ENCODE measurements at places on chromosomes 2 and 18.

- DNase-seq = no peak
Observed at GRCh38 chr2:160450486-160450885, 43.1 kb downstream of the RBMS1 start.

- no peak for DNase-seq
Observed at GRCh38 chr2:219789476-219789875, 162.0 kb downstream of the SLC4A3 start.

- DNase-seq = no peak
Observed at GRCh38 chr18:50410008-50410407, 35.2 kb downstream of the SKA1 start.

GRCh38 chr2:153766415-153766814 lies 105.3 kb upstream of the GALNT13 start:
- DNase-seq = no peak

- DNase-seq = no peak
Observed at GRCh38 chr18:13403786-13404549, 185.4 kb downstream of the LDLRAD4 start.

GRCh38 chr18:23725827-23726661 lies 36.8 kb downstream of the LAMA3 start:
- DNase-seq = no peak
